A673 (cell line): ENCODE measurements at places on chromosomes 3 and 15.

GRCh38 chr3:72977060-72977808 lies 19.4 kb upstream of the PPP4R2 start:
- H3K4me3 ChIP-seq, result no peak overlapping the region
- H3K27me3 ChIP-seq, result no peaks in the 10 kb centered on the region
- DNase-seq, result no peak
- H3K27ac ChIP-seq, result no peak overlapping the region

GRCh38 chr15:43799945-43800285 lies at the start of gene SERINC4:
Gene SERINC4 (minus strand): TSS chr15:43800220. CDS start chr15:43799986, 234 bp downstream.
- no peak for DNase-seq
- no peaks in the 10 kb centered on the region for H3K4me1 ChIP-seq
- H3K27ac ChIP-seq, result peak within 1 kb of the TSS; percentile 67
- no peaks in the 10 kb centered on the region for H3K27me3 ChIP-seq
- peak within 1 kb of the TSS; percentile 82 for H3K4me3 ChIP-seq
- H3K36me3 ChIP-seq, result peaks cover 53% of the 10 kb centered on the region

DNA sequence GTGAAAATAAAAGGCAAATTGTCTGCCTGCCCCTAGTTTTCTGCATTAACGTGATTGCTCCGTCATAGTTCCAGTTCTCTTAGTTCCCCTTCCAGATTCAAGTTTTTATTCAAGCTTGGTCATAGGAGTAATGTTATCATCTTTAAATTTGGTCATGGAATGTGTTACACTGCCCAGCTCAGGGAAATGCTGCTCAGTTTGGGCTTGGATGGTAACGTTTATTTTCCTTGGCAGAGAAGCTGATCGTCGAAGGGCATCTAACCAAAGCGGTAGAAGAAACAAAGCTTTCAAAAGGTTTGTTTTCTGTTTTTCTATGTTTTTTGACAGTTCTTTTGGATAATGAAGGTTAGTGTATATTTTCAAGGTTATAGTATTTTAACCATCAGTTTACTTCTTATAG lies 118.4 kb upstream of the FLNB start:
- no peak overlapping the region for H3K4me3 ChIP-seq
- no peaks in the 10 kb centered on the region for H3K36me3 ChIP-seq
- no peak for DNase-seq
- no peak overlapping the region for H3K27ac ChIP-seq

DNA sequence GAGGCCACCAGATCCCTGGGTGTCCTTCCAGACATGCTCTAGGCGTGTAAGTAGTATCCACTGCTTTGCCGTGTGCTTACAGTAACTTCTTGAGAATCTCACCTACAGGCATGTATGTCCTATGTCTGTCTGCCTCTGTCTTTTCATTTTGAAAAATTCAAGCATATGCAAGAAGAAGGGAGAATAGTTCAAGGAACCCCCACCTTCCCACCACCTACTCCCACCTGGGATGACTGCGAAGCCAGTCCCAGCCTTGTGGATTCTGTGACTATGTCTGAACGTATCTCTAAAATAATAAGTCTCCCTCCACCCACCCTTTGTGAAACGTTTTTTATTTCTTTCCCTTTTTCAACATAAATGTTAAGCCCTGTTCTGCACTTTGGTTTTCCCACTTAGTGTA lies 15.0 kb downstream of the CHST13 start:
- H3K4me1 ChIP-seq, result peaks cover 7% of the 10 kb centered on the region
- peaks cover 2% of the 10 kb centered on the region for H3K27me3 ChIP-seq
- DNase-seq, result no peak
- no peak overlapping the region for H3K27ac ChIP-seq
- H3K4me3 ChIP-seq, result no peak overlapping the region
